NCI-H1417 treated with DMSO at 0.1 percent for 48 hours (cell line): ENCODE measurements at places on chromosomes 1 and 21.

DNA sequence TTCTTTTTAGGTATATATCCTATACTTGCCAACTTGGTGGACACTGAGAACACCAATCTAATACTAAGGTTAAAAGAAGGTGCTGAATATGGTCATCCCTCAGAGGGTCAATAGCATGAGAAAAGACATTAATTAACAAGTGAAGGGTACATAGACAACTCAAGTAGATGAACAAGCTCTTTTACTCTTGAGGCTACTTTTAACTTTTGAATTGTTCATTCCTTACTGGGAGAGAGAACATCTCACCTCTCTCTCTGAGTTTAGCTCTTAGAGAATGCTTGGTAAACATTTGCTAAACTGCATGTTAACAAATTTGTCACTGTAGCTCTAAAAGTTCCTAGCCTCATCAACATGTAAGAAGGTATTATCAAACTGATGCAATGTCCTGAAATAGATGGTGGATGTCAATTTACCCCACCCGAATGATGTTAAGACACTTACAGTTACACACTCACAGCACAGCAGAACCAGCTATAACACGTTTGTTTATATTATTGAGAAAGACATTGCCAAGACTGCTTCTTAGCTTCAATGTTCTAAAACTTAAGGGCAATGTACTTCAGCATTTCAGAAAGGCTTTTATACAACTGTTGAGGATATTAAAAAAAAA, 35.9 kb downstream of the HEATR1 start:
- no peak for DNase-seq

- DNase-seq = no peak
Observed at GRCh38 chr1:56566061-56566744, 13.2 kb downstream of the PLPP3 start.

DNA sequence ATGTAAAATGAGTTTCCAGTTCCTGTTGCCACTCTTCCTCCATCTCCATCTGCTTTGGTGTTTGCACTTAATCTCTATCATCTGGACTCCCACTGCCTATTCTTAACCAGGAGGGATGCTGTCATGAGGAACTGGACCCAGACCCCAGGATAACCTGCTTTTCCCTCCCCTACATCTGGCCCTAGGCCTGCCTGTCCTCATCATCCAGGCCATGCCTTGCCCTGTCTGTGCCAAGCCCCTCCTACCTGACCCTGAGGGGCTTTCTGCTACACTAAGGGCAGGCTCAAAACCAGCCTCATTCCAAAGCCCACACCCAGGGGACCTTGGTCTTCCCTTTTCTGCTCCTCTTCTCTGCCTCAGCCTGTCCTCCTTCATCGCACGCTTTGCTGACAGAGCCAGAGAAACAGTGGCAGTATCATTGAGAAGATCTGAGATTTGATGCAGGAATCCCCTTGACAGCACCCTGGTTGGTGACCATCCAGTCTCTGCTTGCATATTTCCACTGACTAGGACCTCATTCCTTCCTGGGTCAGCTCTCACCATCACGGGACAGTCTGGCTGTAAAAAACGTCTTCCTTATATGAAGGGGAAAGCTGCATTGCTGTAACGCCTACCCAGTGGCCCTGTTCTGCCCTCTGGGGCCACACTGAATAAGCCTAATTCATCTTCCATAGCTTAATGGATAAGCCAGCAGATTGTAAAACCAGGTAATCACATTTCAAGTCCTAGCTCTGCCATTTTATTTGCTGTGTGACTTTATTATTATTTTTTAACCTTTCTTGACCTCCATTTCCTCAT, 38.8 kb downstream of the PLXNA2 start:
- DNase-seq = no peak

- no peak for DNase-seq
Observed at GRCh38 chr1:66335859-66336640, 197.9 kb upstream of the SGIP1 start.

DNA sequence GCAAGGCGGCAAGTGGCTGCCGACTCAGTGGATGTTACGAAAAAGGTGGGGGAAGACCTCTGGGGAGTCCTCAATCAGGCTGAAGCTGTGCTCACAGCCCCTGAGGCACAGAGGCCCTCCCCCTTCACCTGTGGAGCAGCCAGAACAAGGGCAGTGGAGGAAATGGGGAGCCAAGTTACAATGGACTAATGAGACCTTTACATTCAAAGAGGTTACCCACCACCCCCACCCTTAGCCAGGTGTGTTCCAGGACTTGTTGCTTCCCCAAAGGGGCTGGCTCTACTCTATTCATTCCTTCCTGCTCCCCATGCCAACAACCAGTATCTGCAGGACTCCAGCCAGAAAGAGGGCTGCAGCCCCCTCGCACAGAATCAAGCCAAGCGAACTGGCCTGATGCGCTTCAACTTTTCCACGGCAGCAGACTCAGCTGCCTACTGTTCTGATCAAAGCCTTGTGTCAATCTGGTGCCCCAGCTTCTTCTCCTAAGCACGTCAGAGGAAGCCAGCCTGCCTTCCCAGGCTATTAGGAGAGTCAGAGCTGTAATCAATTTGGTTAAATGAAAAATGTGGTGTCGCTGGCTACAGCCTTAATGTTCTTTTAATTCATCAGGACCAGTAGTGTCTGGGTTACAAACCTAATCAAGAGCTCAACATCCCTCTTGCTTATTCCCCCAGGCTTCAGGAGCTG, 1.8 kb upstream of the SYT2 start:
- DNase-seq = no peak

GRCh38 chr1:14482784-14483450, 115.6 kb upstream of the KAZN start:
- no peak for DNase-seq

GRCh38 chr1:245045087-245045881, 109.5 kb upstream of the KIF26B start:
- no peak for DNase-seq

DNA sequence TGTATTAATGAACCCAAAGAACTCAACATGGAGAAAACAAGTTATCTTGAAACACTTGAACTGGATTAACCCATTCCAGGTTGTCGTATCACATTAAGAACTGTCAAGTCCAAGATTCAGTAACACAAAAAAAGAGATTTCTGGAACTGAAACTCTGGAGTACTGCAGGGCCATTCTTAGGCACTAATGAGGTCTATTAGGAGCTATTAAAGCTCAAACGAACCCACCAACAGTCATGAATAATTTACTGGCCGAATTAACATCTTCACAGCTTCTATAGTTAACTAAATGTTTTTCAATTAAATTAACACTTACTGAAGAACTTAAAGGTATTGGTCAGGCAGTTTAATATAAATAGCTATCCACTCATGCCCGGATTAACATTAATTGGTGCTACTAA, 4.6 kb downstream of the CSDE1 start:
- DNase-seq = no peak
